ENCODE measurements at places on chromosomes 1 and 21.

- no peak for DNase-seq
Observed at GRCh38 chr1:206117151-206117948, at the start of gene AVPR1B. Gene AVPR1B (minus strand): TSS chr1:206117388. CDS start chr1:206116890, 498 bp downstream.

GRCh38 chr1:167723707-167724323 is 2.0 kb downstream of the MPZL1 start:
- DNase-seq = no peak

GRCh38 chr1:85366391-85367170 is 90.1 kb upstream of the BCL10 start:
- peak; percentile 78 for DNase-seq

- DNase-seq = no peak
Observed at GRCh38 chr1:86155807-86156565, 586 bp downstream of the COL24A1 start.

DNA sequence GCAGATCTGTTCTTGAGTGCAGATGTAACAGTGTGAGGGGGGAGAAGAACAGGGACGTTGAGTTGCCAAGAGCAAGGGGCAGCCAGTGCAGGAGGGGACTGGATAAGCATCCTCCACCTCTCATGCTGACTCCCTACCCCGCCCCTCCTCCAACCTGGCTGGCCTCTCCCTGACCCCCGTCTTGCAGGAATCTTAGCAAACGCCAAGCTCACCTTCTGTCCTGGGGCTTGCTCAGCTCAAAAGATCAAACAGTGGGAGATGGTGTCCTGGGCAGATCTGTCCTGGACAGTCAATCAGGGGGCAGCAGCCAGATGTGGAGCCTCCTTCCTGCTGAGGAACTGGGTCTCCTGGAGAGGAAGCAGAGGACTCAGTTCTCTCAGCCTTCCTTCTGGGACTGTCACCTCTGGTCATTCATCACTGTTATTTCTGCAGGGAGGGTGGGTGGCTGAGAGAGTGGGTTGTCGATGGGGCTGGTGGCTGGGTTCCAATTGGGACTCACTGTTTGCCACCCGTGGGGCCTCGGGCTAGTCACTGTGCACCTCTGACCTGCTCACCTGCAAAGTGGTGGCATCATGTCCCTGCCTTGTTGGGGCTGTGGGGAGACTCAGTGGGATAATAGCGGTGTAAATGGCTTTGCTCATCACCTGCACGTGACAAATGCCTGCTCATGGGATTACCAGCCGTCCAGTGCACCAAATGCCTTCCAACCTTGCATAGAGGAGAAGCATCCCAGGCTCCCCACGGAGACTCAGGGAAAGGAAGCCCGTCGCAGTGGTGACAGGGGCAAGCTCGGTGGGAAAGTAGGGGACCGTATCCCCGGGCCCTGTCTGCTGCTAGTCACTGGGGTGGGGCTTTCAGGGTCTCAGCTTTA is 154.4 kb downstream of the PTPRU start:
- DNase-seq = no peak

DNA sequence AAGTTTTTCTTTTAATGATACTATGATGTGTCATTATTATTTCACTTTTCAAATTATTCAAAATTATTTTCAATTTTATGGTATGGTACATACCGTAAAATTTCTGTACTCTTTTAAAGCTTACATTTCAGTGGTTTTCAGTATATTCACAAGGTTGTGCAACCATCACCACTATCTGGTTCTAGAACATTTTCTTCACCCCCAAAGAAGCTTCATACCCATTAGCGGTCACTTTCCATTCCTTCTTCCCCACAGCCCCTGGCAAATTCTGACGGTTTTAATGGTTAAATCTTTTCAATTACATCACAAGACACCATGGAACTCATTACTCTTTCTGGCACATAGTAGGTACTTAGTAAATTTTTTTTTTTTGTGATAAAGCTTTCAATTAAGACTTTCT is 22.8 kb upstream of the ATP5PO start:
- no peak for DNase-seq

GRCh38 chr1:155932487-155932886 is 1.7 kb downstream of the KHDC4 start:
- DNase-seq = no peak

- peak; percentile 53 for DNase-seq
Observed at GRCh38 chr1:152110365-152110859, 4.8 kb downstream of the TCHH start.

GRCh38 chr21:41460578-41461527 is 34.8 kb downstream of the MX1 start:
- peak; percentile 33 for DNase-seq

- DNase-seq = no peak
Observed at GRCh38 chr21:34080710-34081109, 7.3 kb downstream of the MRPS6 start.

DNA sequence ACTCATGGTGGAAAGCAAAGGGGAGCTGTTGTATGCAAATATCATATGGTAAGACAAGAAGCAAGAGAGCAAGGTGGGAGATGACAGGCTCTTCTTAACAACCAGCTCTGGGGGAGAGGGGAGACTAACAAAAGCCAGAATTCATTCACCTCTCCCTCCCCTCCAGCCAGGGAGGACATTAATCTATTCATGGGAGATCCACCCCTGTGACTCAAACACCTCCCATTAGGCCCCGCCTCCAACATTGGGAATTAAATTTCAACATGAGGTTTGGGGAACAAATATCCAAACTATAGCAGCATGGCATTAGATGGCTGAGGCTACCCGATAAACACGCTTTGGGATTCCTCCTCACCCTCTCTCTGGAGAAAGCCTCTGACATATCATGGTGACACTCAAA is 210.6 kb downstream of the RHOU start:
- DNase-seq = no peak

GRCh38 chr1:237062976-237063375 is 21.0 kb downstream of the RYR2 start:
- no peak for DNase-seq

DNA sequence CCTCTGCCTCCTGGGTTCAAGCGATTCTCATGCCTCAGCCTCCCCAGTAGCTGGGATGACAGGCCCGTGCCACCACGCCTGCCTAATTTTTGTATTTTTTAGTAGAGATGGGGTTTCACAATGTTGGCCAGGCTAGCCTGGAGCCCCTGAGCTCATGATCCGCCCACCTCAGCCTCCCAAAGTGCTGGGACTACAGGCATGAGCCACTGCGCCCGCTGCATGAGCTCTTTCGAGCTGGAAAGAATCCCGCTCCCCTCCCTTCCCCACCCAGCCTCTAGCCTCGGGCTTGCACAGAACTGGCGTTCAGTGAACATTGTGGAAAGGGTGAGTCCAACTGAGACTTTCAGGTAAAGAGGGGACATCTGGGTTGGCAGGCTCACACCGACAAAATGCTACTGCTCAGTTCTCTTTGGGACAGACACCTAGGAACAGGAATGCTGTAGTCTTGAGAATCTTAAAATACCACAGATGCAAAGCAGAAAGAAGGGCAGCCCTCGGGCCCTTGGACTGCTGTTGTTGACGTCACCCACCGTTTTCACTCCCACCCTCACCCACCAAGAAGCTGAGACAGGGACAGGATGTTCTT is 9.7 kb upstream of the GNG4 start:
- no peak for DNase-seq

- no peak for DNase-seq
Observed at GRCh38 chr21:41185802-41186201, 17.8 kb downstream of the BACE2 start.

DNA sequence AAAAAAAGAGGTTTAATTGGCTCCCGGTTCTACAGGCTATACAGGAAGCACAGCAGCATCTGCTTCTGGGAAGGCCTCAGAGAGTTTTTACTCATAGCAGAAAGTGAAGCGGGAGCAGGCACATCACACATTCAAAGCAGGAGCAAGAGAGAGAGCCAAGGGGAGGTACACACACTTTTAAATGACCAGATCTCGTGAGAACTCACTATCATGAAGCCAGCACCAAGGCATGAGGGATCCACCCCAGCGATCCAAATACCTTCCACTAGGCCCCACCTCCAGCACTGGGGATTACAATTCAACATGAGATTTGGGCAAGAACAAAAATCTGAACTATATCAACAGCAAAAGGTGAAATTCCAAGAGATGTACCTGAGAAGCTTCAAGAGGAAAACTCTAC is 20.8 kb upstream of the FAM76A start:
- no peak for DNase-seq

DNA sequence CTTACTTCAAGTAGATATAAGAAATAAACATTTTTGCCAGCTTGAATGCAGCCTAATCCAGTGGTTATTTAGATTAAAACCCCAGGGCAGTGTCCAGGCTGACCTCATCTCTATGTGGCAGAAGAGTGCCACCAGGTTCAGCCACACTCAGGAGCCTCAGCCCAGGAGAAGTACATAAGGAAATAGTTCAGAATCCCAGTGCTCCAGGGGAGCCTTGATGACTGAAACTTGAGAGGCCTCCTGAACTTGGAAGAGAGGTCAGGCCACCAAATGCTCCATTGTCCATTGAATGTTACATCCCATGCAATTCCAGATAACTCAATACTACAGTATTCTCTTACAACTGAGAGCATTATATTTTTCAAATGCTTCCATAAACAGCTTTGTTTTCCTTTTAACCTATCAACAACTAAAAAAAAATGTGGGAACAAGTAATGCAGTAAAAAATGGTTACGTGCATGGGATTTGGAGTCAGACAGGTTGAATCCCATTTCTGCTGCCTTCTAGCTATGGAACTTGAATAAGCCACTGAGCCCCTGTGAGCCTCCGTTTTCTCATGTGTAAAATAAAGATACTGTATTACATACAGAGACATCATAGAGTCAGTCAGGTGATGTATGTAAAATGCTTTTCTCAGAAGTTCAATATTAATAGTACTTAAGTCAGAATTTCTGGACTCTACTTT is 248.0 kb downstream of the PLPP3 start:
- peak; percentile 38 for DNase-seq

DNA sequence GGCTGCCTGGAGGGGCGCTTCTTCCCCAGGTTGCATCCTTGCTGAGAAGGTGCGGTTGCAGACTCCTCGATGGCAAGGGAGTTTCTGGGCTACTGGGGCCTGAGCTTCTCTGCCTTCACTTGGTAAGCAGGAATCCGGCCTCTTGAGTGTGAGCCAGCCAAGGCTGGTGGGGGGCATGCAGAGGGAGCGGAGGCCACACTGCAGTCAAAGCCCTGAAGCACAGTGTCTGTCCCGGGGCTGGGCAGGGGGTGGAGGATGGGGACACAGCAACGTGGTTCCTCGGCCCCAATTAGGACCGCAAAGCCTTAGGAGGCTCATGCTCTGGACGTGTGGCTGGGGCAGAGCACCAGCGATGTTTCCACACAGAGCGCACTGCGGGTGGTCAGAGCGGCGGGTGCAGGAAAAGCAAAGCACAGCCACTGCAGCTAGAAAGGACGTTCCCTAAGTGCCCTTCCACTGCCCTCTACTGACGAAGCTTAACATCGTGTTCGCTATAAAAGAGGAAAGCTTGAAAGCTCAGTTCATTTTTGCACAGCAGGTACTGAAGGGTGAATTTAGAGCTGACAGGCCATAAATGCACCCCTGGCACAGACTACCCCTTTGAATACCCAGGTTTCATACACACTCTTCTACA is 60.7 kb upstream of the COG2 start:
- DNase-seq = no peak

DNA sequence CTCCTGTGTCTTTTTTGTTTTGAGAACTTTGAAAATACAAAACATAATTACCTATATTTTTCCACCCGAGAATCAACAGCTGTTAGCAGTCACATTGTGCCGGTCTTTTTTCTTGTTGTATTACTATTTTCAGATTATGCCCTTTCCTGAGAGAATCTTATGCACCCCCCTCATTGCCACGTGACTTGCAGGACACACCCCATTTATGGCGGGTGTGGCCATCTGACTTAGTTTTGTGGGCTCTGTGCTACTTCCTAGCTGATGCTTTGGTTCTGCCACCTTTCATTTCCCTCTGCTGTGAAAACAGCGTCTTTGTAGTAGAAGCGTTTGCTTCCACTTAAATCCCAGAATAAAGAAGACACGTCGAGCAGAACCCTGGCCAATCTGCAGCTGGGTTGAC is 82.8 kb upstream of the SOX13 start:
- no peak for DNase-seq
